ENCODE measurements at places on chromosomes 7 and 10. TPM values are rescaled to one million over a fixed set of nuclear protein-coding genes. Genes with fewer than 3 reads are reported as not detected.

DNA sequence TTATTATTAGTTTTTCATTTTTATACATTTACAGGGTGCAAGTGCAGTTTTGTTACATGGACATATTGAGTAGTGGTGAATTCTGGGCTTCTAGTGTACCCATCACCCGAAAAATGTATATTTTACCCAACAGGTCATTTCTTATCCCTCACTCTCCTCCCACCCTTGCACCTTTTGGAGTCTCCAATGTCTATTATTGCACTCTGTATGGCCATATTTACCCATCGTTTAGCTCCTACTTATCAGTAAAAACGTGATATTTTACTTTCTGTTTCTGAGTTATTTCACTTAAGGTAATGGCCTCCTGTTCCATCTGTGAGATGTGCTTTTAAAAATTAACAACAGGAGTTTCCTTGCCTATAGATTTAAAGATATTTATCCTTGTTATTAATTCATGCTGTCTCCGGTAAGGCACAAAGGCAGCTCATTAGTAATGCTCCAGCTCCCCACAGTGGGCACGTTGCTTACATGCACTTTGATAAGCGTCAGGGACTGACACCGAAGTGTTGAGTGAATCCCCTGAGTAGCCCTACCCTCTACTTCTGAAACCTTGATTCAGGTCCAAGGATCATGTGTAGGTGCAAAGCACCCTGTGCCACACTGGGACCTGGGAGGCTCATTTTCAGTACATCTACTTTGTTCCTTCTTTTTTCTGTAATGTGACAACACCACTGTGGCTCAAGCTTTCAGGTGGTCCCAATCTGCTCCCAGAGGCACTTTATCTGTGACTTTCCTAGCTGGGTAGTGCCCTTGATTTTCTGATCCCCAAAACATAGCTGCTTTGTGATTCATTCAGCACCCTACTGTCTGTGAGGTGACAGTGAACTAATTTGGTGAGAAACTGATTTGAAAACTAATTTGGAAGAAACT lies 27.3 kb downstream of the HYAL4 start:
- DNase-seq = peak; percentile 45

CD36 gene
- 9.4 TPM for total RNA-seq

VPS50 gene
- 19.0 TPM for total RNA-seq

IL15RA gene
- 26.3 TPM for total RNA-seq
